Stimulated activated CD8-positive, alpha-beta memory T cell treated with anti-CD3 and anti-CD28 coated beads, Interleukin-7, amount 100 ng/mL, for 1 hour (primary cell): ENCODE measurements at places on chromosomes 12 and 14.

DNA sequence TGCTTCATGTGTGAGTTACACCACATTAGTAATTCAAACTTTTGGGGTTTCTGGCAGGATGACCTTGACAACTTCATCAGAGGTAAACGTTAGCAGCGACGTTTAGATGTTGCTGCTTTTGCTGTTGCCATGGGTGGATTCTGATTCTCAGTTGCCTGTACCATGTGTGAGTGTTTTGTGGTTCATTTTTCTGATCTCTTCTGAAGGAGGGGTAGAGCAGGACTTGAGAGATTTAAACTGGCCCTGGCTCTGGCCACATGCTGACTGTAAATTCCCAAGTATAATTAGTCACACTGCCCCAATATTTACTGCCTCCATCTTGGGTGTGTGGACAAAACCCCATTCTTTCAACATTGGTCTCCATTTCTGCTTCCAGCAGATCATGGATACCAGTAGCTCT lies 110.4 kb downstream of the ETV6 start:
- no peak for DNase-seq

- DNase-seq = no peak
Observed at GRCh38 chr14:21096438-21096837, 2.0 kb downstream of the ZNF219 start.

- DNase-seq = no peak
Observed at GRCh38 chr12:51636581-51636980, 45.5 kb downstream of the SCN8A start.

DNA sequence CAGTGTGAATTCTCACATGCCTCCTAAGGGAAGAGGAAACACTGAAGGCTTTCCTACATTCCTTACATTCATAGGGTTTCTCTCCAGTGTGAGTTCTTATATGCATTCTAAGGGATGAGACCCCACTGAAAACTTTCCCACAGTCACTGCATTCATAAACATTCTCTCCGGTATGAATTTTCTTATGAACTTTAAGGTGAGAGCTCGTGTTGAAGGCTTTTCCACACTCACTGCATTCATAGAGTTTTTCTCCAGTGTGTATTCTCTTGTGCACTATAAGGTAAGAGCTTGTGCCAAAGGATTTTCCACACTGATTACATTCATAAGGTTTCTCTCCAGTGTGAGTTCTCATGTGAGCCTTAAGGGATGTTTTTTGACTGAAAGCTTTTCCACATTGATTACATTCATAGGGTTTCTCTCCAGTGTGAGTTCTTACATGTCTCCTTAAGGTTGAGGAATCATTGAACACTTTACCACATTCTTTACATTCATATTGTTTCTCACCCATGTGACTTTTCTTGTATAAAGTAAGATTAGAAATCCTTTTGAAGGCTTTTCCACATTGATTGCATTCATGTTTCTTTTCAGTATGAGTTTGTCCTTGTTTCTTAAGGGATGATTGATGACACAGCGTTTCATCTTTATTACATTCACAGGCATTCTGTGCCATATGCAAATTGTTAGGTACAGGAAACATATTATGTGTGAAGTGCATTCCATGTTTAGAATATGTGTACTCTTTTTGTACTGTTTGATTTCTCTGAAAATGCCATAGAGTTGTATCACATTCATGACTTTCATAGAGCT lies 9.5 kb downstream of the ZNF891 start:
- DNase-seq = no peak

DNA sequence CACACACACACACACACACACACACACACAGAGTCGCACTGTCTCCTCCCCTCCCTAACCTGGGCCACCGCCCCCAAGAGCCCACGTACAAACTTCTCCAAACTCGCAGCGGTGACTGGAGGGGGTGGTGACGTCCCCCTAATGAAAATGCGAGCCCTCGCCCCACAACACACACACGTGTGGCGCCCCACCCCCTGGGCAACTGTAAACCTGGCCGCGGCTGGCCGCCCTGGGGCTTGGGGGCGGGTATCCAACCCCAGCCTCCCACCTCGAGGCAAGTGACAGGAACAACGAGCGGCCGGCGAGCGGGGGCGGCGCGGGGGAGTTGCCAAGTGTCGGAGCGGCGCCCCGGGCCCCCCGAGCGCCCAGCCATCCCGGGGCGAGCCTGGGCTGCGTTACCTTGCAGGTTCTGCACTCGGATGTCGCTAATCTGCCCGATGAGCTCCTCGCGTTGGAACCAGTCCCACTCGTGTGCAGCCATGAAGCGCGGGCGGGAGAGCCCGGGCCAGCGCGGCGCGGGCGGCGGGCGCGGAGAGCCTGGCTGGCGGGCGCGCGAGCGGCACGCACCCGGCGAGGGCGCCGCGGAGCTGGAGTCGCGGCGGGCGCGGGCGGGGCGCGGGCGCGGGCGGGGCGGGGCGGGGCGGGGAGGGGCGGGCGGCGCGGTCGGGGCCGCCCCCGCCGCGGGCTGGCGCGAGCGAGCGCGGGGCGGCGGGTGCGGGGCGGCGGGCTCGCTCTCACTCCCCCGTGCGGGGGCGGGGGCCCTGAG lies at the start of gene CLMN:
TSS of gene CLMN (minus strand) at position 597 of the 766 bp plus-strand sequence. CDS start at position 481, 116 bp downstream.
- DNase-seq = no peak
